ENCODE measurements at places on chromosomes 4 and X.
A peak's percentile ranks its signal among the peaks of the same experiment; 100 is the strongest.

- peak; percentile 43 for DNase-seq
Observed at GRCh38 chrX:20265221-20265725, 1.4 kb downstream of the RPS6KA3 start.

DNA sequence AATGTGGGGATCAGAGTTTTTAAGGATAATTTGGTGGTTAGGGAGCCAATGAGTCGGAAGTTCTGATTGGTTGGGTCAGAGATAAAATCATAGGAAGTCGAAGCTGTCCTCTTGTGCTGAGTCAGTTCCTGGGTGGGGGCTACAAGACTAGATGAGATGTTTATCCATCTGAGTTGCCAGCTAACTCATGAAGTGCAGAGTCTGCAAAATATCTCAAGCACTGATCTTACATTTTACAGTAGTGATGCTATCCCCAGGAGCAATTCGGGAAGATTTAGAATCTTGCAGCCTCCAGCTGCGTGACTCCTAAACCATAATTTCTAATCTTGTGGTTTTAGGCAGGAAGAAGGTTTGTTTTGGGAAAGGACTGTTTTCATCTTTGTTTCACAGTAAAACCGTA, 565.8 kb upstream of the SPANXN1 start:
- no peak for DNase-seq

DNA sequence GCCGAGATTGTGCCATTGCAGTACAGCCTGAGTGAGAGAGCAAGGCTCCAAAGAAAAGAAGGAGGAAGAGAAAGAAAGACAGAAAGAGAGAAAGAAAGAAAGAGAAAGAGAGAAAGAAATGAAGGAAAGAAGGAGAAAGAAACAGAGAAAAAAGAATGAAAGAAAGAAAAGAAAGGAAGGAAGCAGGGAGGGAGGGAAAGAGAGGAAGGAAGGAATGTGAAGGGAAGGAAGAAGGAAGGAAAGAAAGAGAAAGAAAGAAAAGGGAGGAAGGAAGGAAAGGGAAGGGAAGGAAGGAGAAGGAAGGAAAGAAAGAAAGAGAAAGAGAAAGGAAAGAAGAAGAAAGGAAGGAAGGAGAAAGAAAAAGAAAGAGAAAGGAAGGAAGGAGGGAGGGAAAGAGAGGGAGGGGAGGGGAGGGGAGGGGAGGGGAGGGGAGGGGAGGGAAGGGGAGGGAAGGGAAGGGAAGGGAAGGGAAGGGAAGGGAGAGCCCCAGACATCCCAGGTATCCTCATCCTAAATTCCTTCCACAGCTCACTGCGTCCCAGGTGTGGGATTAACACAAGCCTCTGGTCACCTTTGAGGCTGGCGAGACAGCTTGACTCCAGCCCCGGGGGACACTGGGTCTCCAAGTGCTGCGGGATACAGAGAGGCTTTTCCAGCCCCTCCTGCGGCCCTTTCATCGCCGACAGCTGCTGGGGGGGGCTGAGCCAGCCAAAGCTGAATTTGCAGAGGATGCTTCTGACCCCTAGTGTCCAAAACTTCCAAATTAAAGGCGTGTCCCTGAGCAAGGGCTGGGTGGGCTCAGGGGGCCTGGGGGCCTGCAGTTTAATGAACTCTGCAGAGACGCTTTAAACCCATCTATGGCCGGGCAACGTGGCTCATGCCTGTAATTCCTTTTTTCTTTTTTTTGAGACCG, 24.2 kb upstream of the CSF2RA start:
- DNase-seq, result no peak

DNA sequence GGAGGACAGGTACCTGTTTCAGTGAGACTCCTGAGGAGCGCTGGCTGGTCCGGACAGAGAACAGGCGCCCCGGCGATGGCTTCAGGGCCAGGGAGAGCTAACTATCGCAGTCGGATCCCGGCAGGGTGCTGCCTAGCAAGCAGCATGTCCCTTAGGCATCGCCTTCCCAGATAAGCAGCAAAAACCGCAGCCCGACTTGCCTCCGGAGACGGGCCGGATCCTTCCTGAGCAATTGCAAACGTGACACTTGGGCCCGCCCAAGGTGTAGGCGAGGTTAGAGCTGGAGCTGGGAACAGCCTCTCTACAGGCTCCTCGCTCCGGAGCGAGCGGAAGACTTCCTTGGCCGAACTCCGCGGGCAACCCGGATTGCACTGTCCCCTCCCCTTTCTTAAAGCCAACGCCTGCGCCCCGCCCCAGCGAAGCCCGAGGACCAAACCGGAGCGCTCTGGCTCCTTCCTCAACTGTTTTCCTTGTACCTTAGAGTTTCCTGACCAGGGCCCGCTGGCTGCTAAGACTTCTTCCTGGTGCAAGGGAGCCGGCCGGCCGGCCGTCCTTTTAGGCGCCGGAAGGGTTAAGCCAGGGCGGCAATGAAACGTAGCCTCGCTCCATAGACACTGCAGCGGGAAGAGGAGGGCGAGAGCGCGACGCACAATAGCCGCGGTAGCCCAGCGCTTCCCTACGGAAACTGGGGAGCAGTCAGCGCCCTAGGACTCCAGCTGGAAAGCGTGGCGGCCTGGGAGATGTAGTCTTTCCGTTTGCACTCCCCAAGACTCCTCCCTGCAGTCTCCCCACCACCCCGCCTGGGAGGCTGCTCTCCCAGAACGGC, at the start of gene OPHN1:
OPHN1 (minus strand) TSS at position 341 of the 826 bp plus-strand sequence. CDS start 475 bp downstream, outside the sequence.
- DNase-seq, result no peak

GRCh38 chr4:86927843-86928395, 6.9 kb upstream of the AFF1 start:
- DNase-seq, result no peak

DNA sequence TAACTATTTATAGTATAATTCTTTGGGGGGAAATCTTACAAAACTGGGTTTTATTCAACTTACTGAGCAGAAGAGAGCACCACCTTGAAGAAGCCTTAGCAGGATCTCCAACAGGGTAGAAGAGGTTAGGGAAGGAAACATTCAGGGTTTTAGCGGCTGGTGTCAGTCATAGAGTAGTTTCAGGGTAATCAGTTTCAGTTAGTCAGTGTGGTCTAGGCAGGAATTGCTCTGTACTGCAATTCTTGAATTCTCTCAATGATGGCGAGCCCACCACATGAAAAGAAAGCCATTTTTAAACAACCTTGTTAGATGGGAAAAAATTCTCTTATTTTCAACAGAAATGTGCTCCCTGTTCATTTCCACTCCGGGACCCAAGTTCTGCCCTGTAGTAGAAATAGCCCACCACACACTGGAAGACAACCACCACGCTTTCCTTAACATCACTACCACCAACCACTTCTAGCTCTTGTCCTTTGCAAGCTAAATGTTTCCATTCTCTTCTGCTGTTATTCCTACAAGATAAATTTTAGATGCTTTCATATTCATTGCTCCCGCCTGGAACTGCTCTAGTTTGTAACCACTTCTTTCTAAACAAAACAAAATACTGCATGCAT, 25.9 kb downstream of the COL25A1 start:
- no peak for DNase-seq

GRCh38 chr4:173642509-173642908, 112.5 kb upstream of the HAND2 start:
- DNase-seq, result no peak

GRCh38 chrX:87578978-87579377, 61.4 kb downstream of the KLHL4 start:
- no peak for DNase-seq

- DNase-seq, result no peak
Observed at GRCh38 chr4:149766135-149766534, 49.5 kb downstream of the IQCM start.

DNA sequence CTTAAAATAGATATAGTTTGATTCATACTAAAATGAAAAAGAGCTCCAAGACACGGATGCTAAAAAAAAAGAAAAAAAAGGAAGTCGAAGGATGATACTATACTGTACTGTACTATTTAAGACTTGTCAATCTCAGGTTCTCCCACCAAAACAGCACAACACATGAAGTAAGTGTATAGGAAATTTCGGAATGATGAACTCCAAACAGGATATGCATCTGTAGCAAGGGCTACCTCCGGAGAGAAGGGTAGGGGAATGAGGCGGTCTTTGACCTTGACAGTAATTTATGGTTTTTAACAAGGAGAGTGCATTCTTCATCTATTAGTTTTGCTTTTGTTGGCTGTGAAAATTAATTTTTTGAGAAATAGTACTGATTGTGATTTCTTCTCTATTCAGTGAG, 541 bp upstream of the FIP1L1 start:
- no peak for DNase-seq

DNA sequence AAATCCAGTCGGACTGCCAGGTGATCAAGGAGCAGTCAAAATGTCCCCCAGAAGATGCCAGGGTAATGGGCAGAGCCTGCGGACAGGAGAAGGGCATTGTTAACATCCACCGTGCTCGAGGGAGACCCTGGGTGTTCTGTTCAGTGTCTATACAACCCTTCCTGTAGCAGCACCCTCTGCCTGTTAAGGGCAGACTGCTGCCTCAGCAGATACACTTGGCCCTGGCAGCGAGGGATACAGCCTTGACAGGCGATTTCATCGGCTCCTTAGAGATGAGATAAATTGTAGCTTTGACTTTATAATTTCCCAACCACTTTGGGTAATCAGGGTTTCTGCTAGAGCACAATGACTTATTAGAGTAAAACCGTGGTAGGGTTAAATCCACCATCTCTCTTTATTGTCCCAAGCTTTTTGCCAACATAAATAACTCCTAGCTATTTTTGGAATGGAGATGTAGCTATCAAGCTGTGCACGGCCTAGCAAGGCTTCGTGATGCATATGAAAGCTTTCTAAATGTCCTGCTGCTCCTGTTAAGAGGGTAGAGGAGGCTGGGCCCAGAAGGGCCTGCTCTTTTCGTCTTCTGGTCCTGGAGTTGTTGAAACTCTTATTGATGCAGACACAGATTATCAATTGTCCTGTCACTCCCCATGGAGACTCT, 195.9 kb downstream of the CPEB2 start:
- DNase-seq, result no peak

- no peak for DNase-seq
Observed at GRCh38 chrX:136652822-136653723, 5.1 kb downstream of the CD40LG start.

DNA sequence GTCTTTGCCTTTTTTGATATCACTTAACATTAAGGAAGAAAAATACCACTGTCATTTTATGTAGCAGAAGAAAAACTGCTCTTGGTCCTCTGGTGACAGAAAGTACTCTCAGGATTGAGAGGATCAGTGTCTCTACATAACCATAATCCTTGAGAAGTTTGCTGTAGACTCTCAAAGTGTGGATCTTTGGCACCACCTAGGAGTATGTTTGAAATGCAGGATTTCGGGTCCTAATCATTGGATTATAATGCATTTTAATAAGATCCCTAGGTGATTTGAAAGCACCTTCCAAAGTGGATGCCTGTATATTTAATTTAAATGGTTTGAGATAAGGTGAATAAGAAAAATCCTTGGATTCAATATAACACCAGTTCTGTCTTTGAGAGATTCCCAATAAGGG, 23.2 kb downstream of the MOB1B start:
- DNase-seq, result no peak

DNA sequence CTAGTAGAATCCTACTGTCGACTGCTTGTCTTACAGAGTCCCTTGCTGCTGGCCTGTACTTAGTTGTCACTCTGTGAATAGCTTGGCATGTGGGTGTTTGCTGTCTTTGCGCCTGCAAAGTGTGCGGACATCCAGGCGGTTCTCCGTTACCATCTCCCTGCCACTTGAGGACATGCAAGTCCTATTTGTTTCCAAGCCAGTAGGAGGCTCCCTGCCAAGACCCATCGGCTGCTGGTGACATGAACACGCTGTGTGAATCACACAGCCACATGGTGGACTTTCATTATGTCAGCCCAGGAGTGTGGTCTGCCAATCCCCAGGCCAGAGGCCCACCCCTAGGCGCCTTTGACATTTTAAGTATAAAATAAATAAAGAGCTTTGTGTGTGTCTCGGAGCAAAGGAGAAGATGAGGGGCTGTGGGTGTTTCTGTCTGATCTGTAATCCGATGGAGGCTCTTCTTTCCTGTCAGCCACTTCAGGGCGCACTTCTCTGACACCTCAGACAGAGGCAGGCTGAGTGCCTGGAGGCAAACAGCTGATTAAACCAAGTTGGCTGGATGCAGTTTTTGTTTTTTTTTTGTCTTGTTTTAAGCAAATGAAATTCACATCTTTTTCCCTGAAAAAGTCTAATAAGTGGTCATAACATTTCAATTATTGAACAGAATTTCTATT, 51.5 kb downstream of the ALPK1 start:
- DNase-seq, result no peak

- DNase-seq, result no peak
Observed at GRCh38 chr4:136737066-136737465, 795.2 kb downstream of the PCDH18 start.

DNA sequence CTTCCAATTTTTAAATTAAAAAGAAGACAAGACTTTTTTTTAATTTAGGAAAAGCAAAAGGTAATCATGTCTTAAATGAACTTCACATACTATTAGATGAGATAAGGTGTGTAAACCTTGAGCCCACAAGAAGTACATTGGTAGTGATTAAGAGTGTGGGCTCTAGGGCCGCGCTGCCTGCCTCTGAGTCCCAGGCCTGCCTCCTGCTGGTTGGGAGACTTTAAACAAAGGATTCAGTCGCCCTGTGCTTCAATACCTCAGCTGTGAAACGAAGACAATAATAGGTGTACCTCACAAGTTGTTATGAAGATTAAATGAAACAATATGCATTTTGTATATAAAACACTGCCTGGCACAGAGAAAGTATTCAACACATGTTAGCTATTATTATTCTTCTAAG, 95.9 kb upstream of the MYOZ2 start:
- no peak for DNase-seq

GRCh38 chrX:38881066-38881465, 79.8 kb downstream of the MID1IP1 start:
- DNase-seq, result no peak

DNA sequence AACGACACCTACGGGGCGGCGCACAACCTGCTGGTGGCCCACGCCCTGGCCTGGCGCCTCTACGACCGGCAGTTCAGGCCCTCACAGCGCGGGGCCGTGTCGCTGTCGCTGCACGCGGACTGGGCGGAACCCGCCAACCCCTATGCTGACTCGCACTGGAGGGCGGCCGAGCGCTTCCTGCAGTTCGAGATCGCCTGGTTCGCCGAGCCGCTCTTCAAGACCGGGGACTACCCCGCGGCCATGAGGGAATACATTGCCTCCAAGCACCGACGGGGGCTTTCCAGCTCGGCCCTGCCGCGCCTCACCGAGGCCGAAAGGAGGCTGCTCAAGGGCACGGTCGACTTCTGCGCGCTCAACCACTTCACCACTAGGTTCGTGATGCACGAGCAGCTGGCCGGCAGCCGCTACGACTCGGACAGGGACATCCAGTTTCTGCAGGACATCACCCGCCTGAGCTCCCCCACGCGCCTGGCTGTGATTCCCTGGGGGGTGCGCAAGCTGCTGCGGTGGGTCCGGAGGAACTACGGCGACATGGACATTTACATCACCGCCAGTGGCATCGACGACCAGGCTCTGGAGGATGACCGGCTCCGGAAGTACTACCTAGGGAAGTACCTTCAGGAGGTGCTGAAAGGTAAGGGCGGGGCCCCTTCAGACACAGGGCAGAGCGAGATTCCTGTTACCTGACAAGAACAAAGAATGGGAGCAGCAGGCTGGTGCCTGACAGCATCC, 11.7 kb downstream of the RPL9 start:
- no peak for DNase-seq

DNA sequence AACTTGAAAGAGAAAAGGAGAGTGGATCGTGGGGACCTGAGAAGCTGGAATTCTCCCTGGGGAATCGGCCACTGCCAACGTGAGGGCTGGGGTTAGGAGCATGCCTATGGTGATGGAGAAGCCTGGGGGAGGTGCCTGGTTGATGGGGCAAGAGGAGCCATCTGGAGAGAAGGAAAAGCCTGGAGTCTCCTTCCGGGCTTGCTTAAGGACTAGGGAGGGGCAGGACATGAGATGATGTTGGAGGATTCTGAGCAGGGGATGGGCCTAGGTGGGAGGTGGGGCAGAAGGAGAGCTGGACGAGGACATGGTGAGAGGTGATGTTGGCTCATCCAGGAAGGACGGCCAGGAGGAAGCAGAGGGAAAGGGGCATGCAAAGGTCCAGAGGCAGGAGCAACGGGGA, 35.0 kb upstream of the GYG2 start:
- no peak for DNase-seq
